Naive thymus-derived CD4-positive, alpha-beta T cell (primary cell): ENCODE measurements at places on chromosomes 1 and 21. TPM values are rescaled to one million over a fixed set of nuclear protein-coding genes. Genes with fewer than 3 reads are reported as not detected.

- no peak for DNase-seq
- H3K27me3 ChIP-seq, result no peaks in the 10 kb centered on the region
- H3K4me3 ChIP-seq, result no peak overlapping the region
- H3K27ac ChIP-seq, result no peak overlapping the region
- H3K36me3 ChIP-seq, result peaks cover 7% of the 10 kb centered on the region
Observed at GRCh38 chr1:25443030-25443699, 12.5 kb downstream of the MACO1 start.

SGIP1 gene
- not detected for total RNA-seq

GRCh38 chr1:89433421-89433820, 69.6 kb downstream of the GBP6 start:
- no peaks in the 10 kb centered on the region for H3K36me3 ChIP-seq
- H3K27me3 ChIP-seq, result no peaks in the 10 kb centered on the region
- no peak overlapping the region for H3K27ac ChIP-seq
- DNase-seq, result no peak
- no peak overlapping the region for H3K4me3 ChIP-seq
- H3K4me1 ChIP-seq, result no peaks in the 10 kb centered on the region

DNA sequence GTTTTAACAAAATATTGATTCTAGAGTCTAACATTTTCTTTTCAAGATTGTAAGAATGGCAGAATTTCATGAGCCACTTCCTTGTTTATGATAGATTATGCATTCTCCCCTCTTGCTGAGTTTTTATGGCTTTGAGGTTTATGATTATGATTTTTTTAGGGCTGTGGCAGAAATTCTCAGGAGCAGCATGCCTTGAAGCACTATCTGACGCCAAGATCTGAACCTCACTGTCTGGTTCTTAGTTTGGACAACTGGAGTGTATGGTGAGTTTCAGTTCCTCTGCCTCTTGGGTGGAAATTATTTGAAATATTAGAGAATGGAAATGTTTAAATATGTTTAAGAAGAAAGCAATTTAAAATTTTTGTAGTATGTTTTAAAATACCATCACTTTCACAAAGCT, 10.2 kb downstream of the USP16 start:
- no peak overlapping the region for H3K4me3 ChIP-seq
- H3K36me3 ChIP-seq, result peaks cover 25% of the 10 kb centered on the region
- no peaks in the 10 kb centered on the region for H3K4me1 ChIP-seq
- H3K27ac ChIP-seq, result no peak overlapping the region

FNDC5 gene
- not detected for total RNA-seq

MFAP2 gene
- total RNA-seq, result not detected

GRCh38 chr1:151802372-151802771, 2.8 kb downstream of the LINGO4 start:
- H3K4me1 ChIP-seq, result no peaks in the 10 kb centered on the region
- no peak for DNase-seq
- no peak overlapping the region for H3K27ac ChIP-seq
- H3K27me3 ChIP-seq, result no peaks in the 10 kb centered on the region

APCS gene
- not detected for total RNA-seq

- H3K36me3 ChIP-seq, result peaks cover 33% of the 10 kb centered on the region
- H3K27me3 ChIP-seq, result no peaks in the 10 kb centered on the region
- H3K4me1 ChIP-seq, result no peaks in the 10 kb centered on the region
- H3K27ac ChIP-seq, result no peak overlapping the region
- H3K4me3 ChIP-seq, result no peak overlapping the region
Observed at GRCh38 chr1:114458237-114458777, 52.7 kb downstream of the TRIM33 start.

- no peaks in the 10 kb centered on the region for H3K27me3 ChIP-seq
- H3K27ac ChIP-seq, result no peak overlapping the region
- no peak for DNase-seq
Observed at GRCh38 chr1:202268032-202268431, 73.7 kb downstream of the UBE2T start.

TAS1R3 gene
- 2.6 TPM for total RNA-seq

PAPPA2 gene
- 0.07 TPM for total RNA-seq
